KBM-7 (cell line): ENCODE measurements at places on chromosomes 16 and 17.

GRCh38 chr16:67653789-67654402 is 6.2 kb downstream of the ACD start:
- DNase-seq = no peak

DNA sequence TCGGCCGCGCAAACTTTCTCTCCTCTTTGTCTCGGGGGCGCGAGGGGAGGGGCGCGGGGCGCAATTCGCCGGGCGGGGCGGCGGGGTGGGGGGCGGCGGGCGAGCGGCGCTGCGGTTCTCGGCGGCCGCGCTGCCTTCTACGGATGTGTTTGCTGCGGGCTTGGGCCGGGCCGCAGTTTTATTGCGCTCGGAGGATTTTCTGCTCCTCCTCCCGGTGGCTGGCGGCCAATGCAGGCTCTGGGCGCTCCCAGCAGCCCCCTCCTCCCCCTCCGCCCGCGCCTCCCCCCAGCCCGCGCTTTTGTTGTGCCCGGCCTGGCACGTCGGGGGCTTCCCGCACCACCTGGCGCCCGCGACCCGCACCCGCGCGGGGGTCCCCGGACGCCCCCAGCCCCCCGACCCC is at the start of gene TIMP2:
Gene TIMP2 (minus strand): TSS at position 154 of the 400 bp plus-strand sequence. CDS start 299 bp downstream, outside the sequence.
- peak; percentile 81 for DNase-seq

GRCh38 chr17:82876602-82877379 is 37.0 kb upstream of the ZNF750 start:
- no peak for DNase-seq

- no peak for DNase-seq
Observed at GRCh38 chr17:80961541-80962330, 29.9 kb upstream of the CHMP6 start.

- no peak for DNase-seq
Observed at GRCh38 chr16:55892821-55893220, 17.6 kb upstream of the CES5A start.

DNA sequence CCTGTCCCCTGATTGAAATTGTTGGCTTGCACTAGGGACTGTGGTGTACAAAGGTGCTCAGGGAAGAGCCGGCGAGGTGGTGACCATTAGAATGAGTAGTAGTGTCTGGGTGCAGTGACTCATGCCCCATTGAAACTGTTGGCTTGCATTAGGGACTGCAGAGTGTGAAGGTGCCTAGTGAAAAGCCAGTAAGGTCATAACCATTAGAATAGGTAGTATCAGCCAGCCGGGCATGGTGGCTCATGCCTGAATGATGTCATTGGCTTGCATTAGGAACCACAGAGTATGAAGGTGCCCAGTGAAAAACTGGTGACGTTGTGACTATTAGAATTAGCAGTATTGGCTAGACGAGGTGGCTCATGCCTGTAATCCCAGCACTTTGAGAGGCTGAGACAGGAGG is 78.9 kb downstream of the ABCC6 start:
- no peak for DNase-seq

GRCh38 chr17:82031303-82031884 is at the start of gene RAC3:
Gene RAC3 (plus strand): TSS chr17:82031678. CDS start chr17:82031762, 84 bp downstream.
- DNase-seq = no peak

DNA sequence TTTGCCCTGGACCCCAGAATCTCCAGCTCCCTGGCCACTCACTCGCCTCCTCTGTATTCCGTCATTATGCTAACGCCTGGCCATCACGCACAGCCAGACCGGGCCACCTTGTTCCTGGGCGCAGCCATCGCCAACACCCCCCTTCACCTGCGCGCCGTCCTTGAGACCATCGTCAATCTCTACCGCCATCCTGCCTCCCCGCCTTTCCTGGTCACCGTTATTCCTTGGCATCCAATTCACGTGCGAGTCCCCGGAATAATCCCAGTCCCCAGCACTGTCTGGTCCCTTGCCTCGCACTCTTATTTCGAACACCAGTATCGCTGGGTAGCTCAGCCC is 541 bp downstream of the VKORC1 start:
- DNase-seq = no peak

- no peak for DNase-seq
Observed at GRCh38 chr16:4380119-4381063, 8.7 kb downstream of the VASN start.

DNA sequence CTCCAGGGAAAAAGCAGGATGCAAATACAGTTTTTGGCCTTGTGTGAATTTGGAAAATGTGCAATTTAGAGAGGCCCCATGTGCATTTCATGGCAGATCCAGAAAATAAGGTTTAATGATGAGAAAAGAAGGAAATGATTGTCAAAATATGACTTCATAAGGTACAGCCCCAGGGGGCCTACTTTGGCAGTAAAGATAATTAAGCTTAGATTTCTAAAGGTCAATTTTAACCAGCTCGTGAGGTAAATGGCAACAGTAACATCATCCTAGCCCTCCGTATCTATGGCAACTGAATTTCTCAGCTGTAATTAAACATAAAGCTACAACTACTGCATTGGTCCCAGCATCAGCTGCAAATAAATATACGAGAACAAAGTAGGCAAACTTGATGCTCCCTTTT is 30.0 kb upstream of the PRSS54 start:
- no peak for DNase-seq

- no peak for DNase-seq
Observed at GRCh38 chr16:88298833-88299745, 83.7 kb upstream of the ZNF469 start.

DNA sequence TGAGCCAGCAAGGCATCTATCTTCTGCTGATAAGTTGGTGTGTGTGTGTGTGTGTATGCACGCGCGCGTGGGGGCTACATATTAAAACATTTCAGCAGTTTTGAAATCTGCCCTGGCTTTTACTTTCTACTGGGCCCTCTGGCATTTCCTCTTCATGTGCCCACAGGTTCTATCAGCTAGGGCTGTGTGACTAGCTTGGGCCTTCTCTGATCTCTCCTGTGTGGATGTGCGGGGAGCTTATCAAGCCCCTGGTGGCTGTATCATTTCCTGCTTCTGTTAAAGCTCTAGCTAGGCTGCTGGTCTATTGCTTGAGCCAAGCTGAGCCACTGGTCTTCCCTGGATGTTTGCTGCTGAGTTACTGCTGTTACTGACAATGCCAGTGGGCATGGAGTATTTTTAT is 132.5 kb downstream of the AATF start:
- peak; percentile 21 for DNase-seq

- no peak for DNase-seq
Observed at GRCh38 chr17:34710226-34710625, 130.8 kb downstream of the TMEM132E start.

DNA sequence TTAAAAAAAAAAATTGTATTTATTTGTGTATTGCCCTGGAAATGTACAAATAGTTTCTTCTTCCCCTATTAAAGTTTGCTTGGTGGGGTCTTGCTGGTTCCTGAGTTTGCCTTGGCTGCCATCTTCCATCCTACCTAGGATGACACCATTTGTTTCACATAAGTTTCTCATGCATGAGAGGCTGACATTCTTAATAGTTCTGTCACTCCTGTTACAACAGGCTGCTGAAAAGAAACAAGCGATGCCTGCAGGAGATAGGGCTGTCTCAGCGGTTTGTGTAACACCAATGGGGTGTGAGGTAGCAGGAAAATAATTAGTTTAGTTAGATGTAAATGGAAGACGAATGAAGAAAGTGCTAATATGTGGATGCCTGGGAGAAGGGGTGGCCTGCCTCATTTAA is 1000.9 kb upstream of the RBFOX1 start:
- no peak for DNase-seq

DNA sequence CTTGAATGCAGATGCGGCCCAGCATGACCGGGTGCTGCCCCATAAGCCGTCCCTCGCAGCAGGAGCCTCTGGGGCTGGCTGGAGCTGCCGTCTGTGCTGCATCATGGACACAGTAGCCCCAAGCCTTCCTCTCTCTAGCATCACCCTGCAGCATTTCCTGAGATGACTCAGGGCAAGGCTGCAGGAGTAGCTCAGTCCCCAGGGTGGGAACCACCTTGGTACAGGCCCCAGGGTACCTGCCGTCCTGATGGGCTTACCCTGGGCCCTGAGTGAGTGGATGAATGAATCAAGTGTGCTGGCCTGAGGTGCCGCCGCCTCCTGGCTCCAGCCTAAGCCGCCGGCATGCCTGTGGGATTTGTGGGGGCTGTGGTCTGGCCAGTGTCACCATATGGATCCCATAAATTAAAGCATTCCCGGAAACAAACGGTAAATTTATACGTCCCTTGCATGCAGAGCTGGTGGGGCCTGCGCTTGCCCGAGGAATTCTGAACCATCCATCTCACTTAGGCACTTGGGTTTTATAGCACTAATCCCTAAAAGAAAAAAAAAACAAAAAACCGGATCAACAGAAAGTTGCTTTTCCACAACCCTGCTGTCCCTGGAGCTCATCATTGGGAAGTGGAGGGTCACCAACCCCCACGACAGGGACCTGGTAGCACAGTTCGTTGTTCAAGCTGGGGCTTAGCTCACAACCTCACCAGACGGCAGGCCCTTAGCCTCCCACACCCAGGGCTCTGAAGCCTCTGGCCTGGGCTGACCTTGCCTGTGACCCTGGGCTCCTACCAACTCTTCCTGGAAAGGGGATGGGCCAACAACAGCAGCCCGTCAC is 242.6 kb upstream of the CIBAR2 start:
- no peak for DNase-seq

GRCh38 chr16:10888320-10888937 is 11.4 kb downstream of the CIITA start:
- peak; percentile 52 for DNase-seq

DNA sequence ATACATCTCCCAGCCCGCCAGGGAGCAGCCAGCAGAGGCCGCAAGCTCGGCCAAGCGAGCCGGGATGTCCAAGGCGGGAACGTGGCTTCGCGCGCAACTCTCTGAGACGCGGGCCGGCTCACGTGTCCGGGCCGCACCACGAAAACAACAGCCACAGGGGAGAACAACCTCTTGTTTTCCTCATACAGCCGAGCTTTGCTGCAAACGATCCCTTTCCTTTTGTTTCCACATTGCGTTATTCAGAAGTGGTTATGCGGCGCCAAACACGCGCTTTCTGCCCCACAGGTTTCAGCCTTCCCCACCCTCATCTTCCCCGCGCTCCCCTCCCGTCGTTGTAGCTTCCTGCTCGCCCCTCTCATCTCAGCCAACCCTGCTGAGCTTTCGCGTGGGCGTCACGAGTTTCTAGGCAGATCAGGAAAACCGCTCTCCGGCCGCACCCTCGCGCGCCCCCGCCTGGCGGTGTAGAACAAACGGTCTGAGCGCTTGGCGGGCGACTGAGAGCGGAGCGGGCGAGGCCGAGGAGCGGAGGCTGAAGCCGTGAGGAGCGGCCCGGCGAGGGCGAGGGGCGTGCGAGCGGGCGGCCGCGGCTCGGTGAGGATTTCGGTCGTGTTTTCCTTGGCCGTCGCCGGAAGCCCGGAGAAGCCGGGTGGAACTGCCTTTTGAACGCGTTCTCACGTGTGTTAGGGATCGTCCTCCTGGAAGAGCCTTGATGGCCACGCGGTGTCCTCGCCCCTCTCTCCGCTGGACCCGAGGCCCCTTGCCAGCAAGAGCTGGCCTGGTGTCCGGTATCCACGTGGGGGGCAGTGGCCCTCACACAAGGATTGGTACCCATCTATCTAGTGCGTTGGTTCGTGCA is 6.6 kb upstream of the SMARCD2 start:
- no peak for DNase-seq

DNA sequence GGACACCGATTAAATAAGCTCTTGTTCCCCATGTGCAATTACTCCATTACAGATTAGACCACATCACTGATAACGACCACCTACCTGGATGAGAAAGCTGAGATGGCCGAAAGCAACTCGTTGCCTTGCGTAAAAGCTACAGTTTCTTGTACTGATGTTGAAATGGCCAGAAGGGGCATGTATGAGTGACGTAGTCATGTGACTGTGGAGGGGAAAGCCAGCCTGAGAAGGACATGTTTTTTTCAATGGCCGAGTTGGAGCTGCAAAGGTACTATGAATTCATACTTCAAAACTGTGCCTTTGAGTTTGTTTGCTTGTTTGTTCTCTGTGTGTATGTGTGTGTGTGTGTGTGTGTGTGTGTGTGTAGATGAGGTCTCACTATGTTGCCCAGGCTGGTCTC is 17.0 kb upstream of the HYDIN start:
- DNase-seq = no peak

- no peak for DNase-seq
Observed at GRCh38 chr17:2178798-2179501, 124.0 kb downstream of the HIC1 start.

- DNase-seq = no peak
Observed at GRCh38 chr17:13590441-13590840, 11.3 kb downstream of the HS3ST3A1 start.

- DNase-seq = no peak
Observed at GRCh38 chr17:62871291-62871690, 63.2 kb upstream of the MARCHF10 start.

DNA sequence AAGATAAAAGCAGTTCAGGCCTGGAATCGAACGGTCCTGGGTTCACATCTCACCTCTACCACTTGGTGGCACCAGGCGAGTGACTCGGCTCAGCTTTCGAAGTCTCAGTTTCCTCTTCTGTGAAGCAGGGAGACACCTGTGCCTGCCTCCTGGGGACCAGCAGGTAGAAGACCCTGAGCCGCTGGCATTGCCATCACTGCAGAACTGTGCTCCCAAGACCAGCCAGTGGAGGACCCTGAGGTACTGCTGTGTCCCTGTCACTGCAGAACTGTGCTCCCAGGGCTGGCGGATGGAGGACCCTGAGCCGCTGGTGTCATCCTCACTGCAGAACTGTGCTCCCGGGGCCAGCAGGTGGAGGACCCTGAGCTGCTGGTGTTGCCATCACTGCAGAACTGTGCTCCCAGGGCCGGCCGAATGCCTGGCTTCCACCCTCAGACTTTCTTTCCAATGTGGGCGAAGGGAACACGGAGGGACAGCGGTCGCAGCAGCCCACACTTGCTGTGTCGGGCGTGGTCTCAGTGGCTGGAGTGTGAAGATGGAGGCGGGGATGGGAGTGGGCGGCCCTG is 8.7 kb upstream of the SLC7A5 start:
- DNase-seq = no peak

- no peak for DNase-seq
Observed at GRCh38 chr16:78816499-78817195, 717.2 kb downstream of the WWOX start.
